ENCODE measurements at places on chromosomes 2 and 18. TPM values are rescaled to one million over a fixed set of nuclear protein-coding genes. Genes with fewer than 3 reads are reported as not detected.

- H3K27me3 ChIP-seq, result no peaks in the 10 kb centered on the region
- H3K36me3 ChIP-seq, result peaks cover 25% of the 10 kb centered on the region
- peaks cover 45% of the 10 kb centered on the region for H3K4me1 ChIP-seq
- no peak for DNase-seq
- peak overlapping the region; percentile 2 for H3K4me3 ChIP-seq
These were observed 1.7 kb upstream of the ICOS start for GRCh38 chr2:203934711-203935438.

DNA sequence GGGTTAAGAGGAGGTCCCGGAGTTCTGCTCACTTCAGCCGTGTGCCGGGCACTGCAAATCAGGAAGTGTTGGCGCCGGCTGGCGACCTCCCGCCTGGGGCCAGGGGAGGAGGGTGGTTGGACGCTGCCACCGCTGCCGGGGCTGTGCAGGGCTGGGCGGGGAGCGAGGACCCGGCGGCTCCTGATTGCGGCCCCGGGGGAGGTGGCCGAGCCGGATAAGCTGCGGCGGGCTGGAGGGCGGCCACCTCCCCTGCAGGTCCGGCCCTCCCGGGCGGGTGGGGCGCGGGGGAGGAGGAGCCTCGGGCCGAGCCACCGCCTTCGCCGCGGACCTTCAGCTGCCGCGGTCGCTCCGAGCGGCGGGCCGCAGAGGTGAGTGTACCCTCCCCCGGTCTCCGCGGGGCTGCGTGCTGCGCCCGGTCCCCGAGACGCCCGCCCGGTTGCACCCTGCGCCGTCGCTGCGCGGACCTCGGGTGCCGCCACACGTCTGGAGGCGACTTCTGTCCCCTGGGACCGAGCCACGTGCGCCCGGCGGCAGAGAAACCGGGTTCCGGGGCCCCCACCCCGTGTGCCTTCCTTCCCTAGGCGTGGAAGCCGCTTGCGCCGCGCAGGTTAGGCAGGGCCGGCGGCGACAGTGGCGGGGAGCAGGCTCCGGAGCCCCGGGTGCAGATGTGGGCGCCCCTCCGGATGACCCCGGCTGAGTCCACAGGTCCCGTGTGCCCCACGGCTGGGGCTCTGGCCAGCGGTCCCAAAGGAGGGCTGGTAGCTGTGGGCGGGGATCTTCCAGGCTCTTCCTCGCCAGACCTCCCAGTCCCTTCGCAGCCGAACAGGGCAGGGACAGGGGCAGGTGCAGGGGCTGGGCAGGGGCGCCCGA, at the start of gene STEAP3:
Gene STEAP3 (plus strand): TSS at position 314 of the 870 bp plus-strand sequence. CDS start 7,179 bp downstream, outside the sequence.
- no peak within 1 kb of the TSS for H3K27ac ChIP-seq
- H3K4me3 ChIP-seq, result peak within 1 kb of the TSS; percentile 22
- no peaks in the 10 kb centered on the region for H3K4me1 ChIP-seq
- peaks cover 32% of the 10 kb centered on the region for H3K27me3 ChIP-seq
- H3K36me3 ChIP-seq, result no peaks in the 10 kb centered on the region
- peak; percentile 21 for DNase-seq

DNA sequence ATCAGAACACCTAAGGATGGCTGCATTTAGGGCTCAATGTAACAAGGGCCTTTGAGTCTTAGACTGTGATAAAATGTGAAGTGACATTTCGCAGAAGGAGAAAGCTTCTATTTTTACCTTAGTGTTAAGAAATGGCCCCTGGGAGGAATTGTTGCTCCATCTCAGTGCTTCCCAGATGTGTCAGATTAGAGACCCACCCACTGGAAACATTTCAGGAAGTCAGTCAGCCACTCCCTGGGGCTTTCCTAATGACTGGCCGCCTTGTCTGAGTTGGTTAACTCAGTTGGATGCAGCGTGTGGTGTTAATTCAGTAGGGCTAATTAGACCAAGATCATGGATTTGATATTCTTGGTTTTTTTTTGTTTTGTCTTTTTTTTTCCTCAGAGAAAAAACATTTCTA, 355.9 kb downstream of the PIK3C3 start:
- no peak overlapping the region for H3K4me3 ChIP-seq
- H3K4me1 ChIP-seq, result no peaks in the 10 kb centered on the region
- DNase-seq, result no peak

DNA sequence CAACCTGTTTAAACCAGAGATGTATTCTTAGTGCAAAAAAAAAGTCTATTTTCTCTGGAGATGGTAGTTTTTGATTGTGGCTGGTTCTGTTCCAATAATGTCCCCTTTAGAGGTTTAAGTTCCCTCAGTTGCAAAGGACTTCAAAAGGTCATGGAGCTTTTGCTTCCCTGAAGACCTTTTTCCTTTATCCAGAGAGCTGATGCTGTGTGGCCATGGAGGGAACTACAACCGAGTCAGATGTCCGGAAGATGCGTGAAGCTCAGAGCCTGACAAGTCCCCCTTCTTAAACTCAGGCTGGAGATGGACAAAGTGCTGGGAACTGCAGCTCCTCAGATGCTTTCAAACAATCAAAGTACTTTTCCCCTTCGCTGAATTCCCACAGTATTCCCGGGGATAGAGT, 176.1 kb downstream of the TMEM18 start:
- no peaks in the 10 kb centered on the region for H3K36me3 ChIP-seq
- H3K4me3 ChIP-seq, result no peak overlapping the region
- peaks cover 5% of the 10 kb centered on the region for H3K27me3 ChIP-seq

DNA sequence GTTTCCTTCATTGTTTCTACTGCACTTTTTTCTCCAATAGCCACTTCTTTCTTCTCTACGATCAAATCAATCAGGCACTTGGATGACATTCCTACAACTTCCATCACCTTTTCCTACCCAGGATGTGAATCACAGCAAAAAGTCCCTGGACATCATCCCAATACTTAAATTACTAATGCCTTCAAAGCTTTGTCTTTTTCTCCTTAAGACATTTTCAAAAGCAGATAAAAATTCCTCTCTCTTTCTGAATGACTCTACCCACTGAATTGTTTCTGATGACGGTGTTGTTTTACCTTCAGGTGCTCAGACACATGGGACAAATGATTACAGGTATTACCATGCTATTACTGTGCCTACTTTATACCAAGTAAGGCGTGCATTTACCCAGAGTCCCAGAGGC, 500.9 kb downstream of the FBXO15 start:
- H3K36me3 ChIP-seq, result no peaks in the 10 kb centered on the region
- H3K27me3 ChIP-seq, result no peaks in the 10 kb centered on the region
- H3K4me1 ChIP-seq, result no peaks in the 10 kb centered on the region
- no peak overlapping the region for H3K4me3 ChIP-seq
- no peak overlapping the region for H3K27ac ChIP-seq
- DNase-seq, result no peak

DNA sequence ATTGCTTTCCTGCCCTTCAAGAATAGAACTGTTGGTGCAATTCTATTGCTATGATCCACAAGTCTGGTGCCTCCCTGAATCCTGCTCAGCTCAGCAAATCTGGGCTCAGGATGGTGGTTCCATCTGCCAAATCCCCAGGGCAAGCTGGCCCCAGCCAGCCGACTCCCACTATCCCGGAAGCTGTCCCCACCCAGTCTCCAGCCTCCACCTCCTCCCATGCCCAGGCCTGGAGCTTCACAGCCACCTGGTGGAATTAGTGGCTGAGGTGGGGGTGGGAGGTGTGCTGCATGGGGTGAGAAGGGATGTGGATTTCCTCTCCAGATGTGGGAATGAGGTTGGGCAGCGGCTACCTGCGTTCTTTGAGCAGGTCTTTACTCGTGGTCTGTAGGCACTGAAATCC, 119.3 kb upstream of the SMAD2 start:
- peaks cover 16% of the 10 kb centered on the region for H3K27me3 ChIP-seq
- no peak overlapping the region for H3K4me3 ChIP-seq
- H3K36me3 ChIP-seq, result no peaks in the 10 kb centered on the region
- no peak for DNase-seq
- no peak overlapping the region for H3K27ac ChIP-seq

DNA sequence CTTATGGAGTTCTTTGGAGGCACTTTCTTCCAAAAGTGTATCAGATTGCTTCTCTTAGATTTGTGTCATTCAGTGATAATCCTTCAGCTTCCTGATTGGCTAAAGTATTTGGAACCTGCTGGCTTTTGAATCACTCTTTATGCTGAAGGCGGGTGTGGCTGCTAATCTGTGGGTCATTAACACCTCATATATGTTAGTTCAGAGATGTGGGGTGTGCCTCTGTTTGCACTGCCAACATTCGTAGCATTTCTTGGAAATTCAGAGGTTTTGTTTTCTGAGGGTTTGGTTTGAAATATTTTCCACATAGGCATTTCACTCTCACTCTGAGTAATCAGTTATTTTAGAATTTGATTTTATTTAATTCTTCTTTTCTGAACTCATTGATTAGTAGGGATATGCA, 1604.4 kb upstream of the ACVR2A start:
- no peak overlapping the region for H3K27ac ChIP-seq
- DNase-seq, result no peak
- H3K4me1 ChIP-seq, result no peaks in the 10 kb centered on the region
- no peak overlapping the region for H3K4me3 ChIP-seq

GRCh38 chr2:236579048-236579745, 9.6 kb downstream of the ACKR3 start:
- H3K27me3 ChIP-seq, result no peaks in the 10 kb centered on the region
- no peak overlapping the region for H3K27ac ChIP-seq
- H3K4me1 ChIP-seq, result no peaks in the 10 kb centered on the region
- H3K36me3 ChIP-seq, result peaks cover 14% of the 10 kb centered on the region

DNA sequence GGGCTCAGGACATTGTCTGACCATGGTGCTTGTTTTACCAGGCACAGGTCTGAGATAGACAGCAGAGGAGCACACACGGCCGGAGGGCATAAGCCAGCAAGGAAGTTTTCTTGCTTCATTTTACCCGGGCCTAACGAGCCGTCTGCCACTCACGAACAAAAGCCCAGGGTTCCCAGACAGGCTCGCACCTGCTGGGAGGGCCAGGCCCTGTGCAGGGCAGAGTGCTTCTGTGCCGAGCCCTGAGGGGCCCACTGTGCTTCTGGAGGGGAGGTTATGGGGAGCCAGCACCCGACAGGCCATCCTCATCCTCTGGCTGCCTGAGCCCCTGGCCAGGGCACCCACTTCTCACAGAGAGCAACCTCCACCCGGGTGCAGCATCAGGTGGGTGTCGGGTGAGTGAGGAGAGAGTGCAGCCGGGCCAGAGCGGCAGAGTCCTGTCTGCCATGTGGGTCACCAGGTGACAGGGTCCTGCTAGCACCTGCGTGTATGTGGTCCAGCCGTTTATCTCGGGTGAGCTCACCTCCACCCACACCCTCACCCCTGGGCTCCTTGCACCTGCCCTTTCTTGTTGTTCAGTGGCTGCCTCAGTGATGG, 297.9 kb downstream of the NDUFA10 start:
- no peaks in the 10 kb centered on the region for H3K27me3 ChIP-seq
- H3K36me3 ChIP-seq, result no peaks in the 10 kb centered on the region
- H3K27ac ChIP-seq, result no peak overlapping the region
- no peaks in the 10 kb centered on the region for H3K4me1 ChIP-seq
- no peak for DNase-seq

DNA sequence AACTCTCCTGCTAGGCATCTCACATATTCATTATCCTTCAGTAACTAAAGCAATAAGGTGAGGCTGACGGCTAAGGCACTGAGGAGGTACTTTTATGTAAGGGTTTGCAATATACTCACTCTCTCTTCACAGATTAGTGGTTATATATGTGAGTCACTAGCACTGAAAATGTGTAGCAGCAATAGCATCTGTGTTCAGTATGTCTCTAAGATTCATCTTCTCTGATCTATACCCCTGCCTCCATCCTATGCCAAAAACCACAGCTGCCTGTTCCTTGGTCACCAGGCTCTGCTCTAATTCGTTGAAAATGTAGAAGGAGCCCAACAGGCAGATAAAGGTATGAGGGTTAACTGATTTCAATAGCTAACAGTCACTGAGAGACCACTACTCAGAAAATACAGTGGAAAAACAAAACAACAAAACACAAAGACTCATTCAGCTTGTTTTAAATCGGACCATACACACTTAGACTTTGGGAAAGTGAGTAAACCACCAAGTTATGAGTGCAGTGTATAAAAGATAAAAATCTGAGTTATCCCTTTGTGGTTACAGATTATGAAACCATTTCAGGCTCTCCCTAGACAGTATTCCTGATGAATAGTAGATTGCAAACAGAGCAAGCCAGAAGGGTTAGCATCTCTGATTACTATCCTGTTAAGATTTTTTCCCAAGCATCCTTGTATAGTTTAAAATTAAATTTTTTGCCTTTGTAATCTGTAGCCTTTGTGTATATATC, 75.3 kb upstream of the CYP26B1 start:
- no peaks in the 10 kb centered on the region for H3K27me3 ChIP-seq
- no peak overlapping the region for H3K4me3 ChIP-seq
- no peaks in the 10 kb centered on the region for H3K36me3 ChIP-seq
- H3K4me1 ChIP-seq, result no peaks in the 10 kb centered on the region
- DNase-seq, result no peak

- no peak for DNase-seq
- H3K4me1 ChIP-seq, result no peaks in the 10 kb centered on the region
- no peaks in the 10 kb centered on the region for H3K27me3 ChIP-seq
- no peak overlapping the region for H3K27ac ChIP-seq
These were observed 316.6 kb downstream of the RDH14 start for GRCh38 chr2:18243816-18244215.

- H3K27me3 ChIP-seq, result no peaks in the 10 kb centered on the region
- no peak overlapping the region for H3K4me3 ChIP-seq
- H3K4me1 ChIP-seq, result peaks cover 43% of the 10 kb centered on the region
- DNase-seq, result no peak
These were observed 5.4 kb upstream of the POLI start for GRCh38 chr18:54263904-54264336.

DNA sequence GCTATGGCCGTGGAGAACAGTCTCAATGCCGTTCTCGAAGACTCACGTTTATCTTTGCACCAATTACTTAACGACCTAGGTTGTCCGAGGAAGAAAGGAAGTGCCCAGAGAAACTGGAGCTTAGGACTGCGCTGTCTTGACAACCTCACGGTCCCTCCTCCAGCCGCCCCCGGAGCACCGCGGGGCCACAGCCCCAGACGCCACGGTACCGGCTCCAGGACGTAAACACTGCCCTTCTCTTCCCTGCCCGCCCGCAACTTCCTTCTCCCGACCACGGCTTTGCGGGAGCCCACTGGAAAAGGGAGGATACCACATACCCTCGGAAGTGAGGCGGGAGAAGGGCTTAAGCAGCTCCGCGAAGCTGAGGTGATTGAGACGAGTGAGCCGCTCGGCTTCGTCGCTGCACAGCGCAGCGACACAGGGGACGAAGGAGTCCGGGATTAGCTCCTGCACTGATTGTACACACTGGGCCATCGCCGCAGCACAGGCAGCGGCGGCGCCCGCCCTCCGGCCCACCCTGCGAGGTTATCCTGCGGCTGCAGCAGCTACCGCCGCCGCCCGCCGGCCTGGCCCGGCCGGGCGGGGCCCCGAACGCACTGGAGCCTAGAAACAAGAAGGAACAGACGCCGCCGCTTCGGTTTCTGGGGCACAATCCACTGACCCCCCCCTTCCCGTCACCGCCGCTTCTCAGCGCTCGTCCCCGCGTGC, 483 bp downstream of the TRAPPC8 start:
- DNase-seq, result peak; percentile 42
- peak overlapping the region; percentile 95 for H3K4me3 ChIP-seq
- H3K27me3 ChIP-seq, result no peaks in the 10 kb centered on the region
- H3K4me1 ChIP-seq, result peaks cover 46% of the 10 kb centered on the region
- peaks cover 14% of the 10 kb centered on the region for H3K36me3 ChIP-seq
- H3K27ac ChIP-seq, result peak overlapping the region; percentile 98

Gene SMYD1
- not detected for total RNA-seq

Gene KIF3C
- total RNA-seq, result 13.4 TPM

Gene ZAP70
- 268 TPM for total RNA-seq

Gene UGT1A8
- not detected for total RNA-seq

Gene TXNDC2
- not detected for total RNA-seq

Gene LYG1
- total RNA-seq, result 1.6 TPM

Gene PPP4R1
- 42.9 TPM for total RNA-seq
